ENCODE measurements at places on chromosomes 3 and 15.

- DNase-seq: no peak
Measured at GRCh38 chr3:136992115-136992514, 34.3 kb downstream of the IL20RB start.

GRCh38 chr3:140276703-140277102, 341.7 kb downstream of the CLSTN2 start:
- DNase-seq: no peak

DNA sequence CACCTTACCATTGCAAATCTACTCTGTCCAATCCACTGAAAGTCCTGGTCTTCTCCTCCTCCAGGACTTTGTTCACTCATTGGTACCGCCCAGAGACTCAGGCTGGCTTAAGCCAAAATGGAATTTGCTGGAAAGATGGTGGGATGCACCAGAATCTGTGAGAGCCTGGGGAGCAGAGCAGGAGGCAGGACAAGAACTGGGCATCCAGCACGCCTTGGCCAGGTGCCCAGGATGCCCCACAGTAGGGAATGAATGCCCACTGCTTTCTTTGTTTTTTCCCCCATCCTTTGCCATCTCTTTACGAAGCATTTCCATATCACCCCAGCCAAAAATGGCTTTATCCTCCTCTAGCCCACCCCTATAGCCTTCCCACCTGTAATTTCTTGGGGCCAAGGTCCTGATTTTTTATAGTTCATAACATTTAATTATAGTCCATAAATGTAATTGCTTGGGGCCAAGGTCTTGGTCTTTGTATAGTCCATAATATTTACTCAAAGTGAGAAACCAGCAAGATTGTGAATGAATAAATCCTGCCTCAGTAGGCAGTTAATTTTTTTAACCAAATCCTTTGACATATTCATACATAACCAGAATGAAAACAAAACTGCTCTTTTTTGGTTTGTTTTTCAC, 23.3 kb upstream of the IREB2 start:
- DNase-seq: no peak

- peak; percentile 56 for DNase-seq
Measured at GRCh38 chr3:142027735-142028134, 121.6 kb downstream of the TFDP2 start.

GRCh38 chr3:45409921-45410320, 21.5 kb downstream of the LARS2 start:
- DNase-seq: no peak

- DNase-seq: no peak
Measured at GRCh38 chr3:7977245-7978086, 524.2 kb upstream of the LMCD1 start.

DNA sequence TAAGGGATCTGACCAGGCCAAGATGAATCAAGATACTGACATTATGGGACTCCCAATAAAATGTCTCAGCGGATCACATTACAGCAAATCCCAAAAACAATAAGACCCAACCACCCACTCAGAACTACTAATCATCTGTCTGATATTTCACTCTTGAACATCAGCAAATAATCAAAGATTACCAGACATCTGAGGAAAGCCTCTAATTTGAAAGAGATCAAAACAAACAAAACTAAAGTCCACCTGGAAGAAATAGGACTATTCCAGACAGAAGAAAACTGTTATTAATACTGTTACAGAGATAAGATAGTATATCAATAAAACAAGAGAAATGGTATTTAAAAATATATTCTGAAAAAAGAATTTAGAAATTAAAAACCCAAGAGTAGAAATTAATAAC, 29.0 kb downstream of the TP53BP1 start:
- DNase-seq: no peak

GRCh38 chr3:126731044-126731443, 27.0 kb downstream of the CHCHD6 start:
- DNase-seq: no peak

DNA sequence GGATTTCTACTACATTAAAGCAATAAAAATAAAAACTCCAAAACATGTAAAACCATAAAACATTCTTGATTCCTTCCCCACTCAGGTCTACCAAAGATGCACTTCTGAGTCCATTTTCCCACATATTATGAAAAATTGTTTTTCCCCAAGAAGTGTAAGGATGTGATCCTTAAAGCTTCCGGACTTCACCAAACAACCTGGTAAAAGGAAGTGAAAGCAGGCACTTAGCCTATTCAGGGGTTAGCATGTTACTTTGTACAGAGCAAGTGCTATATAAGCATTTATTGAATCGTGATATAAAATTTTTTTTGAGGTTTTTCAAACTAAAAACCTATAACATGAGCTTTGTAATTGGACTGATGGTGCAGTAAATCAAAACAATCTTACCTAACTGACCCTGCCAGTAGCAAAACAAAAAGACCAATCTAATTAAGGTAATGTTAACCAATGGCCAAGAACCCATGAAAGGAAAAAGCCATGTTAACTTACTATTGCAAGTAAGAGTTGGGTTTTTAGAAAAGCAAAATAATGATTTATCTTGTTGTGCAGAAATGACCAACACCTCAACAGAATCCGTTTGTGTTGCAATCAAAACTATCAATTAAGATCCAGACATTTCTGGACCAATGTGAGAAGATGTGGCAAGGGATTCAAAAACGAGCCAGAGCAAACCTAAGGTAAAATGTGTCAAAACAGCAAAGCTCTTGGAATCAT, 1.8 kb downstream of the SETD2 start:
- DNase-seq: no peak

- DNase-seq: no peak
Measured at GRCh38 chr15:71610728-71611552, 199.4 kb upstream of the NR2E3 start.

GRCh38 chr15:60350108-60350507, 47.7 kb downstream of the ANXA2 start:
- no peak for DNase-seq

DNA sequence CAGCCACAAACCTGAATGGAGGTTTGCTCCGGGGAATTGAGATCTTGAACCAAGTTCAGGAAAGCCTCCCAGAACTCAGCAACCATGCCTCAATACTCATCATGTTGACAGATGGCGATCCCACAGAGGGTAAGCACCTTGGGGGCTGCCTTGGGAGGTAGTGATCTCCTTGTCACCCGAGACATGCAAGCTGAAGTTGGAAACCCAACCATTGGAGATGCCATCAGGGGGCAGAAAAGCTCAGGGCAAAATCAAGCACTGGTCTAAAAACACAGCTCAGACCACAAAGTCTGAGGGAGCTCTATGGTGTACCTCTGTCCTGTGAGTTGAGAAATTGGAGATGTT, 5.8 kb downstream of the ITIH1 start:
- no peak for DNase-seq

DNA sequence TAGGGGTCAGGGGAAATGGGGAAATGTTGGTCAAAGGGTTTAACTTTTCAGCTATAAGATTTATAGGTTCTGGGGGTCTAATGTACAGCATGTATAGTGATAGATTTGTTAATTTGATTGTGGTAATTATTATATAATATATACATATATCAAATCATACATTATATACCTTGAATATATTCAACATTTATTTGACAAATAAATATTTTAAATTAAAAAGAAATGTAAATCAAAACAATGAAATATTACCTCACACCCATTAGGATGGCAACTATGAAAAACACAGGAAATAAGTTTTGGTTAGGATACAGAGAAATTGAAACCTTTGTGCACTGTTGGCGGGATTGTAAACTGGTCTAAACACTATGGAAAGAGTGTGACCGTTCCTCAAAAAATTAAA, 85.0 kb upstream of the SLCO2A1 start:
- DNase-seq: no peak

DNA sequence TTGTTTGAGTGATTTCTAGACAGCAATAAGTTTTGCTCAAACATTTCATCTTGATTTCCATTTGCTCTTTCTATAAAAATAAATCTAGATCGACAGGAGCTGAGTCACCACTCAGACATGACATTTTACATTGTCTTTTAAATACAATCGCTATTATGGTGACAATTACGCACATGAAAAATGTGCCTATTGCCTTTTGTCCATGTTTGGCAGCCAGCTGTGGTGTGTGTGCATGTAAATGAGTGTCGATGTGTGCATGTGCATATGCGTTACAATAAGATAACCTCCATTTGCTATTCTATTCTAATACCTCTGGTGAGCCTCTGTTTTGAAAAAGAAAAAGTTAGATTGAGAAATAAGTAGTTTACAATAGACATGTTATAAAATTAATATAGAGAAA, 89.7 kb upstream of the GRM7 start:
- no peak for DNase-seq

DNA sequence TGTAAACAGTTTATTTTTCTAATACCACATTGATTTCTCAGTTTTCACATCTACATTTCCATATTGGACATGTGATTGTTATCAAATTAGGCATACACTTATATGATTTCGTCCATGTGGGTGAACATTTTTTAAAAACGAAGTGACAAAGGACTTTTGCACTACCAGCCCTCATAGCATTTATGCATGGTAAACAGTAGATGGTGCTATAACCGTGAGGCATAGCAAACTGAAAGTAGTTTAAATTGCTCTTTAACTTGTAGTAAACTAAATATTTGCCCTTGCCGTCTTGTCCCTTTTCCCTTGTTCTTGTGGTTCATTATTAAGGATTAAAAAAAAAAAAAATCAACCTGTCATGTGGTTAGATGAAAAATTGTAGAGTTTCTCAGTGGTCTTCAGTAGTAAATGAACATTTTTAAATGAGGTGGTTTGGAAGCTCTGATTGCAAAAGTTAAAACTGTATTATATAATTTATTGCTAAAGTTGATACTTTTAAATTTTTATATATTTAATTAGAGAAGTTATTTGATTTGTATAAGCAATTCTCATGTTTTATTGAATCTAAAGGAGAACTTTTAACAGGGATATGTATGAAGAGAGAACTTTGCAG, 24.0 kb downstream of the STX19 start:
- no peak for DNase-seq

DNA sequence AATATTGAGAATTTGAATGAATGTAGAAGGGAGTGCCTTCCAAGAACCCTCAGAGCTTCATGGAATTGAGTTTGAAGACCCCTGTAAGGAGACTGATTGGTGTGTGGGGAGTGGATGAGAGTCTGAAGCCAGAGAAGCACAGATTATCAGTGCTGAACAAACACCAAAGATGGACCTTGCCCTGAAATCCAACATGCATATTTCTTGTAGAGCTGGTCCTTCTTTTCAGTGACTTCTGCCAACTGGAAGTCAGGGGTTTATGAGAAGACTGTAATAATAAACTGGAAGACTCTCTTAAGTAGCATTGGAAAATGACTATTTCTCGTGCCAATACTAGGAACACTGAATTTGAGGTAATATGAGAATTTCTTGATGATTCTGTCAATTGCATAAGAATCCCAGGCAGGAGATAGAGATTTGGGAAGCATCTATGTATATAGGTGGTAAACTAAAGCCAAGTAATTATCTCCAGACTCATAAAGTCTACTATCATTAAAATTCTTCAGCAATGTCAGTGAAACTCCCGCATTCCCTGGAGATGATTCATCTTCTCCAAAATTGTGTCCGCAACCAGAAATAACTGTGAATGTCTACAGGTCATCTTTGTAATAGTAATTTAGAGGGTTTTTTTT, 213.8 kb downstream of the IL5RA start:
- no peak for DNase-seq

DNA sequence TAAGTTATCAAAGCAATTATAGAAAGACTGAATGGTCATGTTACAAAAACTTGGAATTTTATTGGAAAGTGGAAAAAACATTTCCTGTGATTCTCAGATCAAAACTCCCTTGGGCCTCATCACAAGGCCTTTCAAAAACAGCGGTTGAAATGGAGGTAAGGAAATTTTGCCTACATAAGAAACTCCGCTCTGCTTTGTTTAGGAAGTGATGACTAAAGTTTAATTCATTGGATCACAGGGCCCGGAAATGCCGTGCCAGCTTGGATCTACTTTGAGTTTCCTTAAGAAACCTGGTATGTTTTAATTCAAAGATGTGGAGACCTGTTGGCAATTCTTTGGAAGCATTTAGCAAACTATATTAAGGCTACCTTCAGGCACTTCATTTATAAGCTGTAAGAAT, 143.9 kb upstream of the MME start:
- DNase-seq: no peak

- no peak for DNase-seq
Measured at GRCh38 chr15:87747087-87747486, 509.5 kb downstream of the NTRK3 start.

GRCh38 chr3:43246976-43247375, 39.4 kb upstream of the SNRK start:
- DNase-seq: no peak

DNA sequence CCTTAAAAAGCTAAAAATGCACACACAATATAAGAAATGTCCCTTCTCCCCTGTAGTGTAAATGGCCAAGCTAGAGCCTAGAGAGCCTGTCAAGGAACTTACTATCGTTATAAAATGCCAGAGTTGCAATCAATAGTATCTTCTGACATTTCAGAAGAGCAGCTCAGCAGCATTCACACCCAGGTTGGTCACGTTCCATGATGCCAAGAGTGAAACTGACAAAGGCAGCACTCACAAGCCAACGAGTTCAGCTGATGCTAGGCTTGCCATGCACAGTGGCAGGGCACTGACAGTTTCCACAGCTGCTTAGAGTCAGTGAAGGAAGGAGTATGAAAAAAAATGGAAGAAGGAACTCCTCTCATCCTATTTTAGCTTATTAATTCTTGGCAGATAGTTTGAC, 331.4 kb upstream of the CCDC54 start:
- no peak for DNase-seq

DNA sequence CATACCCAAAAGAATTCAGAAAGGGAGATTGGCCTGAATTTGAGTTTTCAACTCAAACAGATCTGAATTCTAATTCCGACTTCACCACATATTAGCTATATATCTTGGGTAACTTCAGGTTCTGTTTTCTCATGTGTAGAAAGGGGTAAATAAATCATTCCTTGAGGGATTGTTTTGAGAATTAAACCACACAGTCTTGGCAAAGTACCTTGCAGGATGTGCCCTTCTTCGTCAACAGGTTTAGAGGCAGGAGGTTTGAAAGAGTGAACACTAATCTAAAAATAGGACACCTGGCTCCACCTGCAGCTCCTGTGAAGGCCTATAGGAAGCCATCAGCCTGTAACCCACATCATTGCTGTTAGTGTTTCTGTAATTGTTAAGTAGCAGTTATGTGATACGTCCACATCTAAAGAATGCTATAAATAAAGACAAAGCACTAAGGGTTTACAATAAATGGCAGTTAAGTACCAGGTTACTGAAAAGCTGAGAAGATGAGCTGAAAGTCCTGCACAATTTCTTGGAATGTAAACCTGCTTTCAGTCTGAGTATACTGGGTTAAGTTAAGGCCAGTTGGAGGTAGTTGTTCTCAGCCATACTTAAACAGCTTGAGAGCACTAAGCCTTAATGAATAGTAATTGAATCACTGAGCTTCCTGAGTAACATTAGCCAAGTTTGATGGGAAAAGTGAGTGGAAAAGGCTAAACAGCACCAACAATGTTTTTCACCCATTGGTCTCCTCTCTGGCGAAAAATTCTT, 6.0 kb downstream of the CCDC80 start:
- no peak for DNase-seq

- DNase-seq: no peak
Measured at GRCh38 chr3:168260859-168261258, 165.1 kb upstream of the GOLIM4 start.

DNA sequence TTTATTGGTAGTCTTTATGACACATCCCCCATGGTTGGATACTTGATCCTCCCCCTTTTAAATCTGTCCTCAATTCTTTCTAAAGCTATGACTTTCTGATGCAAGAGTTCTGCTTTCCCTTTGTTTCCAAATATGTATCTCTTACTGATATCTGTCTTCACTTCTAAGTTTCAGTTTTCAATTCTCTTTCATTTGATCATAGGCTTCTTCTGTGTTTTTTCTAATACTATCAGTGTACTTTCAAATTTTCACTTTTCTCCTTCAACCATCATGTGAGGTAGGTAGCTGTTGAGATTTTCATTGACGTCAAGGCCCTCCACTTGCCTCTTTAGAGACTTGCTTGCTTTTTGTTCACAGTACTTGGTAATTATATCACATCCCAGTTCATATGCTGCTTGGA, 436.5 kb downstream of the CNTN4 start:
- DNase-seq: no peak

Measured in activated naive CD4-positive, alpha-beta T cell treated with anti-CD3 and anti-CD28 coated beads, Interleukin-2, amount 50 U/mL, for 16 hours (primary cell).